ENCODE measurements at places on chromosomes 7 and 10.
A peak's percentile ranks its signal among the peaks of the same experiment; 100 is the strongest.

DNA sequence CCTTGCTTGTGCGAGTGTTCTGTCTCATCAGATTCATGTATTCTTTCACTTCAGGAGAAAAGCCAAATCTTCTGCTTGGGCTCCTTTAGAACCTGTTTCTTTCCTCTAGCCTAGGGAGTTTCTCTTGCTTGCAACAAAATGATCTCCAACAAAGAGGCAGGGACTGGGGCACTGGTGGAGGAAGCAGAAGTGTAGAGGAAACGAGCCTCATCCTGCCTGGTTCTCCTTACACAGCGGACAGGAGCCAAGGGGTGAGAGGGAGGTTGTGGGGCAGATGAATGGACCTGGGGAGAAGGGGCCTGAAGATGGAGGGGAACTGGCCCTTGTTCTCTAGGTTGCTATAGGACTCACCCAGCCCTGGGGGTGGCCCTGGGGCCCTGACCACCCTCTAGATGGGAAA, 141.1 kb downstream of the PKD1L1 start:
- DNase-seq, result no peak

DNA sequence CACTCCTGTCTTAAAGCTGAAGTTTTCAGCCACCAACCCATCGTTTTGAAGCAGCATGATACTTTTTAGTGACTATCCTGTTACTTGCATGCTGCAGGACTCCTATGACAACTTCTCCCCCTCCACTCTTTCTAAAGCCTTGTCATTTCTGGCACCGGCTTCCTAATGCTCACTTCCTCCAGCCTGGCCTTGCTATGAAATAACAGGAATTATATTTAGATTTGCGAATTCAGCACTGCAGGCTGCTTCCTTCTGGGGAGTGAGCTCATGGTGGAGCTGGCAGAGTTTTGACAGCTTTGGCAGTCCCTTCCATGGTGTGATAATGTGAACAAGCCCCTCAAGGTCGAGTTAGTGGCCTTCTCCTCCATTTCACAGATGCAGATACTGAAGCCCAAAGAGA, 13.4 kb downstream of the BLNK start:
- DNase-seq, result no peak

- DNase-seq, result no peak
Measured at GRCh38 chr7:71682841-71683781, 551.2 kb downstream of the GALNT17 start.

GRCh38 chr10:106559442-106559841, 605.1 kb downstream of the SORCS1 start:
- no peak for DNase-seq

GRCh38 chr7:27723085-27723484, 16.9 kb upstream of the TAX1BP1 start:
- DNase-seq, result no peak

DNA sequence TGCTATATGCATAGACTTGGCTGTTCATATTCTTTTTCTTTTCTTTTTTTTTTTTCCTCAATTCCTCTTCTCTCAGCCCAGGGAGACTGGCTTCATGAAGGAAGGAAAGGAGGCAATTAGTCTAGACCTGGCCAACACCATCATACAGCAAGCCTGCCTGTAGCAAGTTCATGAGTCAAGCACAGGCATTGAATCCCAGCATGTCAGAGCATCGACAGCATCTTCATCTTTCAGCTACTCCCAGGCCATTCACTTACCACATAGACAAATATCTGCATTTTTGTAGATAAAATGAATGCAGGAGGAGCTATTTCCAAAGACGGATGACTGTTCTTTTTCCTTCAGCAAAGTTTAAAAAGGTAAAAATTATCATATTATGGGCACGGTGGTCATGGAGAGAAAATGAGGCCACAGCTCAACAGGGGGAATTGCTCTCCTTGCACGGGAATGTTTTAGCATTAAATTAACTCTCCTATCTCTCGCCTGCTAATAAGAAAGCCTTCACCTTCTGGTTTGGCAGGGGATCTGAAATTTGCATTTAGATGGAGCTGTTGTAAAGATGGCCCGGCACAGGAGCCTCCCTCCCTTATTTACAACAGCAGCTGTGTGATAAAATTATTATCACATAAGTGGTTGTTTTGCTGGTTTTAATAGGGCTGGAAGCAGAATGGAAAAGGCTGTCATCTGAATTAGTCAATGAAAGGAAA, 626.5 kb upstream of the AUTS2 start:
- no peak for DNase-seq

DNA sequence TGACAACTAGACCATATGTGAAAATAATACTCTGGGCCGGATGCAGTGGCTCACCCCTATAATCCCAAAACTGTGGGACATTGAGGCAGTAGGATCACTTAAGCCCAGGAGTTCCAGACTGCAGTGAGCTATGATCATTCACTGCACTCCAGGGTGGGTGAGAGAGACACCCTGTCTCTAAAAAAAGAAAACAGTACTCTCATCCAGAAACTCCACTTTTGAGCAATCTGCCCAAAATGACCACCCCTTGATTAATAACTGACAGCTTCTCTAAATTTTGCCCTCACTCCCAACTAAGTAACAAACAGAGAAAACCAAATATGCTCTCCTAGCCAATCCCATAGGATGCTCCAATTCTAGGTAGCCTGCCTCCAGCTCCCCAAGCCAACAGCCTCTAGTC, 62.5 kb upstream of the AKR1E2 start:
- DNase-seq, result no peak

GRCh38 chr7:76193883-76194282, 7.8 kb upstream of the SRRM3 start:
- DNase-seq, result no peak

GRCh38 chr10:51585742-51586141, 113.7 kb downstream of the CSTF2T start:
- DNase-seq, result no peak

DNA sequence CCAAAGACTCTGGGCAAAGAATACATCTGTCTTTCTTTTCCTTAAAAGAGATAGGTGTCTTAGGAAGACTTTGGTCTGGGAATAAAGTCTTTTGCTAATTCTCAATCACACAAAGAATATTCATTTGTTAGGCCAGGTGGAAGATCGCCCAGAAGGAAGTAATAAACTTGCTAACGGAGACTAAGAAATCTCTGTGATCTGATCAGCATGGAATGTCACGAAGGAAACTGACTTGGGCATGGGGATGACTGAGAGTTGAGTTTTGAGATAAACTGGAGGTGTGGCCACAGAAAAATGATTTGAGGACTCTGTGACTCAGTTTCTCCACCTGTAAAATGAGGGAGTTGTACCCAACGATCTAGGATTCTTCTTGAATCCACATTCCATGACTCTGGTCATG, 161.1 kb upstream of the SVIL start:
- no peak for DNase-seq

- no peak for DNase-seq
Measured at GRCh38 chr7:74119831-74120230, 36.2 kb downstream of the LIMK1 start.

DNA sequence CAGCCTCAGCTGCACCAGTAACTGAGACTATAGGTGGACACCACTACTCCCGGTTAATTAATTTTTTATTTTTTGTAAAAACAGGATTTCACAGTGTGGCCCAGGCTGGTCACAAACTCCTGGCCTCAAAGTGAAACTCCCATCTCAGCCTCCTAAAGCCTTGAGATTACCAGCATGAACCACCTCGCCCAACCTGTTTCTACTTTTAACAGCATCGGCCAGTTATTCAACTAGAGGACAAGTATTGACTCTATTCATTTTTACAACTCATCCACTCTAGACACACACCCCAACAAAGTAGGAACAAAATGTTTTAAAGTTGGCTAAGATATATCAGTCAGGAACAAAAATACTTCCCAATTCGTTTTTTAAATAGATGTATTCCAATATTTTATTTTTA, 334.8 kb downstream of the PARD3 start:
- DNase-seq, result no peak

DNA sequence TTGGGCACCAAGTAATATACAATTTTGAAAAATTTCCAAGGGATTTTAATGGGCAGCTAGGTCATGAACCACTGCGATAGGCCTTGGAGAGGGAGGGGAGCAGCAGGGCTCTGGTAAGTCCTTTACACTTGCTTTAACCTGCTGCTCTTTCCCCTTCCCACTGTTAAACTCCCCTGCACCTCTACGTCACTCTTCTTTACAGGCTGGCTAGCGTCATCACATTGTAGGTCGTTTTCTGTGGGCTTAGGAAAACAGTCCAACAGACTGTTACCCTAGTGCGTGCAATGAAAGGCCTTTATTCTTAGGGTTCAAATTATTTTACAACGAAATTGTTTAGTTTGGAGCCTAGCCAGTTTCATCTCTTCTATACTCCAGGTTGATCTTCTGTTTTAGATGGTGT, 235.7 kb downstream of the AUTS2 start:
- no peak for DNase-seq

DNA sequence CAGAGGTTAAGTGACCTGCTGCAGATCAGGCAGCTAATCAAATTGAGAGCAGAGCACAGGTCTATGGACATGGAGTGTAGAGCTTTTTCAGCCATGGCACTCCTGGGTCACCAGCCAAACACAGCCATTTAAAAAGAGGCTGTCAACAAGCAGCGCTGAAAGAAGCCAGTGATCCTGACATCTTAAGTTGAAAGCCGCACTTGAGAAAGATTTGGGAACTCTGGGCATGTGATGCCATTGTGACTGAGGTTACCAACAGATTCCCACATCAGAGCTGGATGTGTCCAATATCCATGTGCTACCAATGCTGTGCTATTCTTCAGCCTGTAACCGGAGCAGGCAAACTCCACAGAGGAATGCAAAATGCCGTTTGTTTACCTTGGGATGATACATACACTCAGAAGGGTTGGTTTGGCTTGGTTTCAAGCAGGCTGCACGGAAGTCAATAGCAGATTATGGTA, 56.2 kb upstream of the ABLIM1 start:
- peak; percentile 43 for DNase-seq

- DNase-seq, result no peak
Measured at GRCh38 chr7:157678501-157678900, 341.7 kb downstream of the DNAJB6 start.

GRCh38 chr10:116915340-116915739, 66.0 kb downstream of the ENO4 start:
- no peak for DNase-seq

DNA sequence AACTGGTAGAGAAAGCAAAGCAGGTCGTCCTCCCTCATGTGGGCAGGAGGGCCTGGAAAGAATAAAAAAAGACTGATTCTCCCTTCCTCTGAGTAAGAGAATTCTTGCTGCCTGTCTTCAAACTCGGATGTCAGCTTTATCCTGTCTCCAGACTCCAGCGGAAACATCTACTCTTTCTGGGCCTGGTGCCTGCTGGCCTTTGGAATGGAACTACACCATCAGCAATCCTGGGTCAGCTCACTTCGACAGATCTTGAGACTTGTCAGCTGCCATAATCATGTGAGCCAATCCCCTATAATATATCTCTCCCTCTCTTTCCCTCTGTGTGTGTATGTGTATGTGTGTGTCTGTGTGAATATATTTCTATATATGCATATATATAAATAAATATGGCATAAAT, 411.0 kb upstream of the DPP6 start:
- no peak for DNase-seq

GRCh38 chr7:121451367-121452094, 55.4 kb upstream of the FAM3C start:
- DNase-seq, result no peak

- no peak for DNase-seq
Measured at GRCh38 chr10:51894771-51895578, 195.6 kb upstream of the CSTF2T start.

- DNase-seq, result no peak
Measured at GRCh38 chr7:135459951-135460567, 49.8 kb downstream of the CNOT4 start.

GRCh38 chr7:26959290-26959689, 94.9 kb upstream of the SKAP2 start:
- no peak for DNase-seq

- DNase-seq, result no peak
Measured at GRCh38 chr10:96044736-96045135, 1.4 kb downstream of the CCNJ start.

- DNase-seq, result no peak
Measured at GRCh38 chr10:110610308-110610774, 33.8 kb upstream of the RBM20 start.

- DNase-seq, result no peak
Measured at GRCh38 chr7:141238596-141239243, 164.9 kb downstream of the TMEM178B start.

DNA sequence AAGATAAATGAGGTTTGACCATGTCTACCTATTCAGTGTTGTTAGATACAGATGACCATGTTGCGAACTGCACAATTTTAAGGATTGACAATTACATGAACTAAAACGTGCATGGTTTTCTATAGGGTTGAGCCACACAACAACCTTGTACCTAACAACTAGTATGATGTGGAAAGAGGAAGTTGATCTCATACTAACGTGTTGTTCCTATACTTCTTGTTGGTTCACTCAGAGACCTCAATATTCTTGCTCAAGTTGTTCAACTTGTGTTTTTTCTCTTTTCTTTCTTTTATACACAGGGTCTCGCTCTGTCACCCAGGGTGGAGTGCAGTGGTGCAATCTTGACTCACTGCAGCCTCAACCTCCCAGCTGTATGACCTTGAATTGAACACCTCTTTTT, 6.1 kb upstream of the KEL start:
- DNase-seq, result no peak

DNA sequence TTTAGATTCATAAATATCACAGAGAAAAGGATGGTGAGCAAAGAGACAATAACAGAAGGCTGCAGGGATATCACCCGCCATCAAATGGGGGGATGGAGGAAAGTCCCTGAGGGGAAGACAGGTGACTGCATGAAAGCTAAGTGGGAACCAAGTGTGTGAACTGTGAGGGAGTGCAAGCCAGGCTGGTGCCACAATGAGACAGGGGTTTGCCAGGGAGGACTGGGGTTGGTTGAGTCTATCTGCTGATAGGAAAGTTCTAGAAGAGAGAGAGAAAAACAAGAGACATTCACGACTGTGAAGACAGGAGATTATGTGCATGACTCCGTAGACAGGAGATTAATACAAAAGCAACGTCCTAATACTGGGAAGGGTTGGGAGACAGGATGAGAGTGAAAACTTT, 376.4 kb downstream of the PARD3 start:
- DNase-seq, result no peak

- peak; percentile 37 for DNase-seq
Measured at GRCh38 chr7:64887756-64888508, 15.1 kb upstream of the ZNF273 start.

DNA sequence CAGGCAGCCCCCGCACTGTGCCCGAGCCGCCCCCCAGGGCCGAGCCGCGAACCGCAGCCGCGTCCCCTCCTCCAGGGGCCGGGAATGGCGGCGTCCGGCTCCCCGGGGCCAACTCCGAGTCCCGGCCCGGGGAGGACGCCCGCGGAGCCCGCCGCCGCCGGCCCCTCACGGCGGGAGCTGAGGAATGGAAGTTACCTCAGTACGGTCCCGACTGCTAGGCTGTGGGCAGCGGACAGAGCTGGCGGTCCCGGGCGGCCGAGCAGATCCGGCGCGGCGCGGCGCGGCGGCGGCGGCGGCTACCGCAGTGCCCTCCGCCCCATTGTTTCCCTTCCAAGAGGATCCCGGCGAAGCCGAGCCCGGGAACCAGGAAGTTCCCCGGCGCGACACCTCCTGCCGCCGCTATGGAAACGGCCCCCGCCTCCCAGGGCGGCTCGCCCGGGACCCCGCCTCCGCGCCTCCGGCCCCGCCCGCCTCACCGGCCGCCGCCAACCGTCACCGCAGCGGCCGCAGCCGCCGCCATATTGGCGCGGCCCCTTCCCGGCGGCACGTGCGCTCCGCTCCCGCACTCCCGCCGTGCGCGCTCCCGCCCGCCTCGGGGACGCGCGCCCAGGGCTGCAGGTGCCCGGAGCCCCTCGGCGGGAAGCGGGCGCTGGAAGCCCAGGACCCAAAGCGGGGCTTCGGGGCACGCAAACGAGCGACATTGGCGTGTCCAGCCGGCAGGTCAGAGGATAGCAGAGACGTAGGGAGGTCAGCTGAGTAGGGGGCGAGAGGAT, at the start of gene USP6NL:
TSS of gene USP6NL (minus strand) at position 403 of the 773 bp plus-strand sequence. CDS start 14,016 bp downstream, outside the sequence.
- DNase-seq, result peak; percentile 81

- no peak for DNase-seq
Measured at GRCh38 chr7:20064974-20065862, 152.0 kb downstream of the MACC1 start.
